ENCODE measurements at places on chromosomes 2 and 18.
A peak's percentile ranks its signal among the peaks of the same experiment; 100 is the strongest.

DNA sequence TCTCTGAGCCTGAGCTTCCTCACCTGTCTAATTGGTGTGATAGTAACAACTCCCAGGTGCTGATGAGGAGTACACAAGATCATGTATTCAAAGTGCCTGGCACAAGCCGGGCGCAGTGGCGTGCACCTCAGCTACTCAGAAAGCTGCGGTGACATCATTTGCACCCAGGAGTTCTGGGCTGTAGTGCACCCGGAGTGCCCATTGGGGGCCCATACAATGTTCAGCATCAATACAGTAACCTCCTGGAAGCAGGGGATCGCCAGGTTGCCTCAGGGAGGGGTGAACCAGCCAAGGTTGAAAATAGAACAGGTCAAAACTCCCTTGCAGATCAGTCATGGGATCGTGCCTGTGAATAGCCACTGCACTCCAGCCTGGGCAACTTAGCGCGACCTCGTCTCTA lies 11.2 kb upstream of the C1QL2 start:
- DNase-seq: no peak

DNA sequence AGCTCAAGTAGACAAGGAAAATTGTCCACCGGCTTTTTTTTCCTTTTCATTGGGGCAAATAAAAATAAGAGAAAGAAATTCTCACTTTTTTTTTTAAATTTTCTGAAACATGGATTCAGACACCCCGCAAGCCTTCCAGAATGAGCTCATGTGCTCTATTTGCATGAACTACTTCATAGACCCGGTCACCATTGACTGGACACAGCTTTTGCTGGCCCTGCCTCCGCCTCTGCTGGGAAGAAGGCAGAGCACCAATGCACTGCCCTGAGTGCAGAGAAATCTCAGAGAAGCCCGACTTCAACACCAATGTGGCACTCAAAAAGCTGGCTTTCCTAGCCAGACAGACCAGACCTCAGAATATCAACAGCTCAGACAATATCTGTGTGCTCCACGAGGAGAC lies 30.2 kb upstream of the TRIM43B start:
- no peak for DNase-seq

DNA sequence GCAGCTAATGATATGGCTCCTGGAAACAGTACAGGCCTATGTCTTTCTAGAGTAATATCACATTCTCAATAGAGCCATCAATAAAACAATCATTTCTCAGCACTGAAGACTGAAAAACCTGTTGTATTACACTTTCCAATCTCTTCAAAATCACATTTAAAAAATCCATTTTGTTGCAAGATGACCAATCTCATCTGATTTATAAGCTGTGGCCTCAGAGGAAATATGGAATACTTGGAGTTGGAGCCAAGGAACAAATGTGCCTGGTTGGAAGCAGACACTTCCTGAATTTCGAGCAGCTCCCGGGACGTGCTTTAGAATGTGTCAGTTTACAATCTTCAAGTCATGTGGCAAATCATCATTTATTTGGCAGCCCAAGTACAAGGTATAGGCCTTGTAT lies 114.5 kb downstream of the ADCYAP1 start:
- no peak for DNase-seq

GRCh38 chr2:38776531-38776930 lies 1.5 kb upstream of the GEMIN6 start:
- no peak for DNase-seq

- no peak for DNase-seq
These were observed 526 bp downstream of the PRKRA start for GRCh38 chr2:178450524-178450773.

DNA sequence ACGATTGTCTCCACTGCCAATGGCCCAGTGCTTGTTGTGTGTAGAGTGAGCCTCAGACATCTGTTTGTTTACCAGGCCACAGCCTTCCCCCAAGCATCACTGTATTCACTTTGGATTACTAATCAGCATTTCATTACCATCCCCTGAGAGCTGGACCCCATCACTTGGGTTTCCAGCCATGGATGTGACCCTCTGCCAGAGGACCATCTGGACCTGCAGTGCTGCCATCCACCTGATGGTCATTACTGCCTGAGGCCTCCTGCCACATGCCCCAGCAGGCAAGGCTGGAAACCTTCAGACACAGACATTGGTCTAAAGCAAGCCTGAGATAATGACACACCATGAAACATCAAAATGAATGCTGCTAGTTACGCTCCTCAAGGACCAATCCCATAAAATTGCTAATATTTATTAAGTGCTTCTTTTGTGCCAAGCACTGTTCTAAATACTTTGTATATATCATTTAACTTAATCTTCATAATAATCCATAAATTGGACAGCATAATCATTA lies 2096.3 kb upstream of the CELF4 start:
- DNase-seq: no peak

DNA sequence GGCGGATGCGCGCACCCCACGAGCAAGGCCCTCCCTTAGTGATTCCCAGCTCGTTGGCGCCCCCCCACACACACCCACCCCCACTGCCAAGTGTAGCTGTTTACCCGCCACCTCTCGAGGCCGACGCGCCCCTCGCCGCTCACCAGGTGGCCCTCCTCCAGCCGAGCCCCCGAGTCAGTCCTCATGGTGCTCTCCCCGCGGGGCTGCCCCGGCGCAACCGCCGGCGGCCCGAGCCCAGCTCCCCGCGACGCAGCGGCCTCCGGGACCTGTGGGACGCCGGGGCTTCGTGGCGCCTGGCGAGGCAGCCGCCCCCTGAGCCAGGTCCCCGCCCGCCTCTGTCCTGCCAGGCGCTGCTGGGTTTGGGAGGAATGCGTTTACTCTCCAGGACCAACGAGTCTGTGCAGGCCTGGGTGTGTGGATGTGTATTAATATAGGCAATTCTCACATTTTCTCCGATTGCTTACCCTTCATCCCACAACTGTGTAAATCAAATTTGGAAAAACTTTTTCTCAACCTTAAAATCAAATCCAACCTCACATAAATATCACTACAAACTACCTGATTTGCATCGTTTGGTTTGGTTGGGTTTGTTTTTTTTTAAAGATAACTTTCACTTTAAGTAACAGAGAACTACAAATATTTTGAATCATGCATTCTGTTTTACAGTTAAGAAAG lies at the start of gene TMEM237:
Gene TMEM237 (minus strand): TSS at position 288 of the 675 bp plus-strand sequence. CDS start 103 bp downstream, at position 185.
- DNase-seq: peak; percentile 51

- no peak for DNase-seq
These were observed 70.2 kb upstream of the GALNT3 start for GRCh38 chr2:165864296-165864695.
